ENCODE measurements at places on chromosomes 16 and 17.

GRCh38 chr16:49281843-49282642 lies 405 bp upstream of the CBLN1 start:
- no peak for DNase-seq

GRCh38 chr17:68794636-68795434 lies 160.4 kb downstream of the ABCA8 start:
- DNase-seq = no peak

- no peak for DNase-seq
Observed at GRCh38 chr17:10757647-10758046, 27.8 kb upstream of the TMEM220 start.

GRCh38 chr17:78929908-78930775 lies 5.0 kb upstream of the TIMP2 start:
- no peak for DNase-seq

GRCh38 chr16:693766-694165 lies 3.6 kb upstream of the WDR24 start:
- no peak for DNase-seq

DNA sequence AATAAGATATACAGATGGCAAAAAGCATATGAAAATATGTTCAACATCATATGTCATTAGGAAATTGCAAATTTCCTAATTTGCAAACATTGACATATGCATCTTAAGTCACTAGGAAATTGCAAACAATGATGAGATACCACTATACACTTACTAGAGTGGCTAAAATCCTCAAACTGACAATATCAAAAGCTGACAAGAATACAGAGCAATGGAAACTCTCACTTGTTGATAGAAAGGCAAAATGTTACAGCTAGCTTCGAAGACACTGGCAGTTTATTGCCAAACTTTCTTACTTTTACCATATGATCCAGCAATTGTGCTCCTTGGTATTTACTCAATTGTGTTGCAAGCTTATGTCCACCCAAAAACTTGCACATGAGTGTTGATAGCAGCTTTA lies 5.0 kb upstream of the IL4R start:
- no peak for DNase-seq

- DNase-seq = no peak
Observed at GRCh38 chr17:19958023-19958422, 19.6 kb downstream of the AKAP10 start.

Data from stimulated activated CD4-positive, alpha-beta T cell treated with anti-CD3 and anti-CD28 coated beads, Interleukin-1b, Interleukin-23, amount 100 ng/mL, for 4 hours (primary cell).